Kidney (tissue), 22 donors: ENCODE measurements at places on chromosomes 1 and 21. TPM values are rescaled to one million over a fixed set of nuclear protein-coding genes. Genes with fewer than 3 reads are reported as not detected.

SPRR5 gene
- total RNA-seq, result not detected

SERPINC1 gene
- 0.41 TPM for total RNA-seq

DNA sequence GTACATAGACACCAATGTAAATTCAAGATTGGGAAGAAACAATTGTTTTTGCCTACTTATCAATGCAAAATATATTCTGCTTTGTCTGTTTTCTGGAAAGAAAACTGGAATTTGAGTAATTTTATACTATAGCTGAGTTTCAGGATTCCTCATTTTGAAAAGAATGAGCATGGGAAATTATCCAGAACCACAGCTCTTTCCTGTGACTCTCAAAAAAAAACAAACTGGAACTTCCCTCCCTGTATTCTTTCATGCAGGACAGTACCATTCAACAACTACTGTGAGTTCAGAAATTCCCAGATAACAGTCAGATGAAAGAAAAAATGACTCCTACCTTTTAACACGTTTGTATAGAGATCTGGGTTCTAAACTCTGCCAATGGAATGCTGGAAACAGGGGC is 372.4 kb downstream of the TGFB2 start:
- H3K36me3 ChIP-seq, result no peaks in the 10 kb centered on the region
- no peak overlapping the region for H3K27ac ChIP-seq
- H3K27me3 ChIP-seq, result no peaks in the 10 kb centered on the region
- no peak overlapping the region for H3K4me3 ChIP-seq
- no peak for DNase-seq
- H3K4me1 ChIP-seq, result no peaks in the 10 kb centered on the region

- H3K27ac ChIP-seq, result no peak overlapping the region
- no peak overlapping the region for H3K4me3 ChIP-seq
These were observed 15.7 kb upstream of the EDEM3 start for GRCh38 chr1:184770181-184770979.

EPRS1 gene
- total RNA-seq, result 88.7 TPM

- no peaks in the 10 kb centered on the region for H3K27me3 ChIP-seq
- DNase-seq, result no peak
- peaks cover 18% of the 10 kb centered on the region for H3K4me1 ChIP-seq
These were observed 18.9 kb downstream of the GPR137B start for GRCh38 chr1:236161230-236161629.

DNA sequence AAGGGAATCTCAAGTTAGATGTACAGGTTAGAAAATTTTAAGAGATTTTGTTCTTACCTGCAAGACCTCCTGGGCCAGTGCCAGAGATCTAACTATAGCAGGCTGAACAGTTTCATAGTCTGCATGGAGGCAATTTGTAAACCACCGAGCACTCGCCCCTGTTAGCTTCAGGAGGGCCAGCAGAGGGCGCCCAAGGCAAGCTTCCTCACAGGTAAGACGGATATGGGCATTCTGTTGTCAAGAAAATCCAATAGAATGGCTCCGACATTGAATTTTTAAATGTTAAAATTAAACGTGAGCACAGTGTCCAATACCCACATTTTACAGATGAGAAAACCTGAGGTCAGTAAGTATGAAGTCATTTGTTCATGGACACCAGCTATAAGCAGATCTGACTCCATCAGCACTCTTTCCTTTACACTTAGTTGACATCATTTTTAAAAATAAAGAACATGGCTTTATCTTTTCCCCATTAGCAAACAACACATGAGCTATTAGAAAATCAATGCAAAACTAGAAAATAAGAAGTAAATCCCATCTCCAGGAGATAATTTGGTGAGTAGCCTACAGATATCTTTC is 2.2 kb downstream of the REG4 start:
- H3K4me1 ChIP-seq, result no peaks in the 10 kb centered on the region
- H3K4me3 ChIP-seq, result no peak overlapping the region
- peak; percentile 85 for DNase-seq
- H3K27ac ChIP-seq, result no peak overlapping the region
- no peaks in the 10 kb centered on the region for H3K27me3 ChIP-seq

DNA sequence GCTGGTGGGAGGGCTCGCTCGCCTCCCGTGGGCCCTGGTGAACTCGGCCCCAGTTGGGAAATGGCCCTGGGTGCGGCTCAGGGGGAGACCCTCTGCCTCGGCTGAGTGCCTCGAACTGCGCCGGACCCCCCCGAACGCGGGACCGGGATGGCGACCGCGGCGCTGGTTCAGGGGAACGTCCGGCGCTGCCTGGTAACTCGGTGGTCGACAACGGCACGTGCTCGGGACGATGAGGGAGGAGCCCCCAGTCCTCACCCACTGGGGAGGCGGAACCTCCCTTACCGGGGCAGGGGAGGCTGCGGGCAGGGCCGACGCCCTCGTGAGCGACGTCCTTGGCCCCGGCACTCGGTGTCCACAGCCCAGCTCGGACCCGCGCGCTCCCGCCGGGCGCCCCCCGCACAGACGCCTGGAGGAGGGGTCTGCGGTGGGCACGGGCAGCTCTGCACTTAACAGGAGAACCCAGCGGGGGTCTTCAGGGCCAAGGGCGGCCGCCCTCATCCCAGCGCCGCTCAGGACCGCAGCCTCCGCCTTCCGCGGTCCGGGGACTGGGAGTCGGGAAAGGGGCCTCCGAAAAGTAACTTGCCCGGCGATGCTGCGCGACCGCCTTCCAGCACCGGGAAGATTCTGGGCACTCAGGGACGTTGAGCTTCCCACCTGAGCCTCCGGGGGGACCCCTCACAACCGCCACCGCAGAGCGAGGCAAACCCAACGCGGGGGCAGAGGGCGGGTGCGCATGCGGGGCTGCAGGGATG is 1.7 kb downstream of the HES4 start:
- H3K36me3 ChIP-seq, result no peaks in the 10 kb centered on the region
- no peak overlapping the region for H3K4me3 ChIP-seq
- peaks cover 7% of the 10 kb centered on the region for H3K4me1 ChIP-seq
- no peak overlapping the region for H3K27ac ChIP-seq
- DNase-seq, result peak; percentile 67
- H3K27me3 ChIP-seq, result no peaks in the 10 kb centered on the region
